ENCODE measurements at places on chromosomes 4 and X.

- no peak for DNase-seq
Observed at GRCh38 chr4:110823251-110823650, 200.4 kb upstream of the PITX2 start.

GRCh38 chr4:11232015-11232414, 196.7 kb downstream of the HS3ST1 start:
- no peak for DNase-seq

GRCh38 chrX:30364229-30364628, 55.0 kb upstream of the NR0B1 start:
- DNase-seq = no peak

- DNase-seq = no peak
Observed at GRCh38 chrX:38326086-38326485, 1.2 kb downstream of the RPGR start.

DNA sequence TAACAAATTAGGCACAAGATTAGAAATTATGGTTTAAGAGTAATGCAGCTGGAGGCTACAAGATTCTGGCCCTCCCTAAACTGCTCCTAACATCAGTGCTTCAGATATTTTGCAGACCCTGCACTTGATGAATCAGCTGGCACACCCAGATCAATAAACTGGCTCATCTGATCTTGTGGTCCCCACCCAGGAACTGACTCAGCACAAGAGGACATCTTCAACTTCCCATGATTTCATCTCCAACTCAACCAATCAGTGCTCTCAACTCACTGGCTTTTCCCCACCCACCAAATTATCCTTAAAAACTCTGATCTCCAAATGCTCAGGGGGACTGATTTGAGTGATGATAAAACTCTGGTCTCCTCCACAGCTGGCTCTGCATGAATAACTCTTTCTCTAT, 21.7 kb upstream of the TMEM33 start:
- DNase-seq = no peak

- DNase-seq = peak; percentile 42
Observed at GRCh38 chr4:1511441-1512041, 105.3 kb upstream of the NKX1-1 start.

DNA sequence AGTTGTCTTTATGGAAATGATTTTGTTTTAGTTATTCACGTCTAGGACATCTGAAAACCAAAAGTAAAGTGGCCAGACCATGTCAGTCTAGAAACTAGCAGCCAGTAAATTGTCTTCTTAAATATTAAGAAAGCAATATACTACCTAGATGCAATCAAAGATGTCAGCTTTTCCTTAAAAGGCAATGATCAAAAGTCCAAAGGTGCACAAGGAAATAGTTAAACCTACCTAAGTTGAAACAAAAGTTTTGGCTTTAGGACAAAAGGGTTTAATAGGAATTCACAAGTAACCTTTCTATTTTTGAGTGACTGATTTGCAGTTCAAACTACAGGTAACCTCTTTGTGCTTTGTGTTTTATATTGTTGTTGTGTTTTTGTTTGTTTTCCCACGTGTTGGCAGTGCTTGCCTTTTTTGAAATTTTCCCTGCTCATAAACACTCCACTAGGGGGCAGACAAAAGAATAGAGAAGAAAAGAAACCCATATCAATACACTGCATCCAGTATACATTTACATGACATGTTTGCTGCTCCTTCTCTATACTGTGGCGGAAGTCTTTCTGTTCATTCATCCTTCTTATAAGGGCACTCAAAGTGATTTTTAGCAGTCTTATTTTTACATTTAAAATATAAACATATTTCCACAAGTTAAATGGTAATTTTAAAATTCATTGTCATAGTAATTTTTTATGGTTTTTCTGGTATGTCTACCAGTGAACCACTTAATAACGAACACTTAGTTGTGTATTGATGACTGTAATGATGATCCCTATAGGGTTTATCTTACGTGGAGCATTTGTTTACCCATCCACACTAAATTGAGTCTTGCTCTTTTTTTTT, 62.7 kb downstream of the GAB1 start:
- DNase-seq = peak; percentile 33

DNA sequence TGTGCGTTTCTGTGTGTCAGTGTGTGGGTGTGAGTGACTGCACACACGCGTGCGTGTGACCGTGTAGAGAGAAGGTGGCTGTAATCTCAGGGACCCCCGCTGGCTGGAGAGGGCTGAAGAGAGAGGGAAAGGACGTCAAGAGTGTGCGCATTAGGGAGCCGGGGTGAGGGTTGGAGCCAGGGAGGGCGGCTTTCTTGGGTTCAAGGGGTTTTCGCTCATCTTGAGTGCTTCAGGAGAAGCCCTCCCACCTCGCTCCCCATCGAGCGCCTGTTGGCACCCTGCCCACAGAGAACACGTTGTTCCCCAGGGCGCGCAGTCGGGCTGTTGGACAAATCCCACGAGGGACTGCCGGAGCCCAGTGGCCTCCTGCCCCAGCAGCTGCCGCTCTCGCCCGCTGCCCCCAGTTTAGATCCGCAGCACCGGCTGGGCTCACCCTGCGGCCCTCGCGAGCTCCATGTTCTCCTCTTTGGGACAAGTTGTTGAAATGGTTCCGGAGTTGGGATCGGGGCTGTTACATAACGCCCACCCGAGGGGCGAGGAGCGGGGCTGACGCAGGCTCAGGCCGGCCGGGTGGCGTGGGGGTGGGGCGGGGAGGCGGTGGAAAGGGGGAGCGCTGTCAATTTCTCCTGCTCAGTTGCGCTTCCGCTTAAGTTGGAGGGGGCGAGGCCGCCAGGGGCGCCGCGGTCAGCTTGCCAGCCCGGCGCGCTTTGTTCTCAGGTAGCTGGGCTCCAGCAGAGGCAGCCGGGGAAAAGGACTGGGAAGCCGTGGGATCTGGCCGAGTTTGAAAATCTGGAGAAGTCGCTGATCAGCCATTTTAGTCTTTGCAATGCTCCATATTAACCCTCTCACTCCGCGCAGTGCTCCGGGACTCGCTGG, 1.6 kb downstream of the GRIA2 start:
- DNase-seq = no peak

DNA sequence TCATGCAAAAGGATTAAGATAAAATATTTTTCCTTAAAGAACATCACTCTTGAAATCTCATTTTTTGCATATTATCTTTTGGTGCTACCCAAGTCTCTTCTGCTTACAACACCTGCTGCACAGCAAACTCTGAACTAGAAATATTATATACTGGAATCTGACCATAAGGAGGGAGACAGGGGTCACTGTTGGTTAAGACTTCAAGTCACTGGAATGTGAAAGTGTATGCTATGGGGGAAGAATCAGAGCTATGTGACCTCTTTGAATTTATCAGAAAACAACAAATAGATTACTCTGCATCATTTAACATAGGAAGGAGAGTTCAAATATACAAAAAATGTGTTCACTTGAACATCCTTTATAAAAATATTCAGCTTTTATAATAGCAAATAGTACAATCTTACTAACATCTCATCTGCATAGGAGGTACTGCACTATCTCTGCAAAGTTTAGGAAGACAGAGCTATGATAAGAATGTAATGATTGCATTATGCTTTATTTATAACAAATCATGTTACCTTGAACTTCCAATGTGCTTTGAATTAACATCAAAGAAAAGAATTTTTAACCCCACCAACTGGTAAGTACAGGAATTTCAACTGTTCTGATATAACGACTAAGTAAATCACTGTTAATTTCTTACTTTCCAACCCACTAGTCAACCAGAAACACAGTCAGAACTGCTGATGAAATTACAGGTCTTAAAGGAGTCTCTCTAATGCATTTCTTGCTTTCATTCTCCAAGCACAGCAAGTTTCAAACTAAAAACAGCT, 69.8 kb downstream of the ZNF827 start:
- DNase-seq = peak; percentile 17

DNA sequence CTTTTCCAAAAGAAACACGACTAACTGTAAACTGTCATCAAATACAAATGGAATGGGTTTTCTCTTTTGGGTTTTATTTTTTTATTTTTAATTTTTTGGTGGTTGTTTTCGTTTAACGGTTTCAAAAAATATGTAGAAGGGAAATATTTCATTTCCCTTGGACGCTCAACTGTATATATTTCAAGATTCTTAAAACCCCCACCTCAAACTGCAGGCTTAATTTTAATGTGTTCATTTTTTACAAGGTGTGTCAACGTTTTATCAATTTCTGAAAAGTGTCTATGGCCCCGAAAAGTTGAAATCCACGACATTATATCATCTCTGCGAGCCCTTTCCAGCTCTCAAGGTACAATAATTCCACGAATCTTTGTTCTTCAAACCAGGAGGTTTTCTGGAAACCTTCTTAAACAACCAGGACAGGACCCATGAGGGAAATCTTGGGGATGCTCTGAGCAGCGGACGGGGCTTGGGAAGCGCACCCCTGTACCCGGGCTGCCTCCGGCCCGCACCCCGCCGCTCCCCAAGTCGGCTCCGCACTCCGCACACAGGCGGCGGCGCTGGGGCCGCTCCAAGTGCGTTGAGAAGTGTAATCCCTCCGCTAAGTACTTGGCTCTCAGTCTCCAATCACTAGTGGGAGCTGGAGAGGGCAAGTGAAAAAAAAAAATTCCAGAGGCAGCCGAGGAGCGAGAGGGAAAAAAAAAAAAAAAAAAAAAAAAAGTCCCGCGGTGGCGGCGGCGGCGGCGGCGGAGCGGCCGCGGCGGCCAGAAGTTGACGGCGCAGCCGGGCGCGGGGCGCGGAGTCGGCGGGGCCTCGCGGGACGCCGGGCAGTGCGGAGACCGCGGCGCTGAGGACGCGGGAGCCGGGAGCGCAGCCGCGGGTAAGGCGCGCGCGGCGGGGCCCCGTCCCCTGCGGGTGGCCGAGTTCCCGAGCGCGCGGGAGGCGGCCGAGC, at the start of gene BMPR1B:
Gene BMPR1B (plus strand): TSS at position 764 of the 949 bp plus-strand sequence. CDS start 346,470 bp downstream, outside the sequence.
- no peak for DNase-seq

DNA sequence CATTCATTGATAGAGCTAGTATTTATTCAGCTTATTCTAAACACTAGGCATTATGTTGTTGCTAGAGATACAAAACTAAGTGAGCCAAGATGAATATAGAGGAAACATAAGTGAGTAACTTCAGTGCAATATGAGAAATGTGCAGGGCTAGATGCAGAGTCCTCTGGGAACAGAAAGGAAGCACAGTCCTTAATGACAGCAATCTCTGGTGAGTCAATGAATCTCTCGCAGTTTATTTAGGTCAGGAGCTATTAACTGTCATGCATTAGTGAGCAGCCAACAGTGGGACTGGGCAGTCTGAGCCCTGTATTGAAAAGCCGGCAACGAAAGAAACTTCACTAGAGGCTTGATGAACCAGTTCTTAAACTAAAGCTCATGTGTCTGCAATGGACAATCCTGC, 598.1 kb upstream of the MAGEB2 start:
- no peak for DNase-seq

GRCh38 chr4:150181536-150181935, 103.3 kb downstream of the DCLK2 start:
- peak; percentile 20 for DNase-seq

DNA sequence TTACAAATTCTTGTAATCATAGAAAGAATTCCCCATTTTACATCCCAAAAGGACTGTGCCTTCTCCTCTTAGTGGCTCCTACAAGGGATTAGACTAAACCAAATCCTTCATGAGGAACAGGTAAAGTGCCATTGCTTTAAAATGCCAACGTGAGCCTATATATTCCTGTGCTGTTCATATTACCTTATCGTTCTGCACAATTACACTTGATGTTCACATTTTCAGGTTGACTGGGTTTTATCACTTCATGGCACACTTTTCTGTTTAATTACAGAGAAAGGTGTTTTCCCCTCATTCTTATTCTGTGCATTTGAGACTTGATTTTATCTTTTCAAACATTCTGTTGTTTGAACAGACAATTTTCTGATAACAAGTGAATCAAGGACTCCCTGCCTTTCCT, 645.6 kb upstream of the FTHL17 start:
- no peak for DNase-seq

DNA sequence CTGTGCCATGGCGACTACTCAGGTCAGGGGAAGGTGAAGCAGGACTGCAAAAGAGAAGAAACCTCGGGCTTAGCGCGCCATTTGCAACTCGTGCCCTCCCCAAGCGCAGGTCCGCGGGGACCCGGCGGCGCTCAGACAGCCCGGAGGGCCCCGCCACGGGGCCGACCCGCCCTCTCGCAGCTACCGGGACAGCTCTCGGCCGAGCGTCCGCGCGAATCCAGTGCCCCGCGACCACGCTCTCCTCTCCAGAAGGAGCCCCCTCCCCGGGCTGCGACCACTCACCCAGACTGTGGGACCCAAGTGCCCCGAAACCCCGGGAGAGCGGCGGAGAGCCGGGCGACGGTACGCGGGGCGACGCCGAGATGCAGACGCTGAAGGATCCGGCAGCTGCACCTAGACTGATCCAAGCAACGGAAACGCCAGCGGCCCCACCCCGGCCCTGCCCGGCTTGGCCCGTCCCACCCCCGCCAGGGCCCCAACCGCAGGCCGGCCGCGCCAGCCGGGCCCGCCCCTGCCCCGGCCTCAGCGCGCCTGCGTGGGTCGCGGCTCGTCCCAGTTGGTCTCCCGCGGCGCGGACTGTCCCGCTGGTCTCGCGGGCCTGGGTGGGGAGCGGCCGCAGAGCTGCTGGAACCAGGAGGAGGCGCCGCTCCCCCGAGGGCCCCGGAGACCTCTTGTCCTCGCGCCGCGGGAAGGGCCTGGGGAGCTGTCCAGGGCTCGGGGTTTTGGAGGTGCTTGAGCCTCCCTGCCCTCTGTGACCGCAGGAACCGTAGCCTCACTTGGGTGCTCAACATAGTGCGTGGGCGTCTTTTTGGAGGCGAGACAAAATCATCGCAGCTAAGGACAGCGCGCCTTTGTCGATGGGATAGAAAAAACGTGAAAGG, at the start of gene ANXA5:
Gene ANXA5 (minus strand): TSS at position 400 of the 881 bp plus-strand sequence. CDS start 391 bp downstream, at position 9.
- DNase-seq = no peak

GRCh38 chrX:133297284-133297683, 79.1 kb upstream of the TFDP3 start:
- DNase-seq = no peak

GRCh38 chr4:71004281-71004851, 10.9 kb downstream of the DCK start:
- DNase-seq = peak; percentile 92

DNA sequence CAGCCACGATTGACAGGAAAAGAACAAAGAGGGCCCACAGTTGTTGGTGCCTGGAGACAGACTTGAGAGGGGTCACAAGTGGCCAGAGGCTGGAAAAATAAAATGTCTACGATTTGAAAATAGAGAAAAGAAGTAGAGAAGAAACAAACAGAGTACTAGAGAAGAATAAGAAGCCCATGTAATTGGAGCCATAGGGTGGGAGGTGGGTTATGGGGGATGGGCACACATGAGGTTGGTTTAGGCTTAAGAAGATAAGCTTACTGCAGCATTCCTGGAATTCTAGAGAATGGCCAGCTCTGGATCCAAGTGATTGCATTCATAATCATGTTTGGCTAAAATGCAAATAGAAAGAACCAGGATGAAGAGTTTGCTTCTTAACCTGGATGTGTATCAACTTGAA, 210.7 kb downstream of the MAML3 start:
- no peak for DNase-seq

DNA sequence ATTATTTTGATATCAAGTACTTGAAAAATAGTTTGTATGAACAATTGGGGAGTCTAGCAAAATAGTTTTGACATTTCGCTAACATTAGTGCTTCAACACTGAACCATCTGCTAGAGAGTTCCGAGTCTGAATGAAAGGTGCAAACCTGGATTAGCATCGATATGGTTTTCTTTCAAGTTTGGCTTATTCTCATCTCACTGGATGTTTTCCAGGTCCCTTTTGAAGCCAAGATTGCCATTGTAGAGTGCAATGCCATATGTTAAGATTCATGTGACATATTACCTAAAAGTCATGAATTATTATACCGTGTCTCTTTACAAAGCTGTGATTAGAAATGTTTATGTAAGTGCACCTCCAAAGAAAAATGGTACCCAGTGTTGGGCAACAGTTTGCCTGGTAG, 36.8 kb upstream of the NAA11 start:
- no peak for DNase-seq

Data from Jurkat, Clone E6-1 (cell line).